ENCODE measurements at places on chromosomes 6 and 20.

DNA sequence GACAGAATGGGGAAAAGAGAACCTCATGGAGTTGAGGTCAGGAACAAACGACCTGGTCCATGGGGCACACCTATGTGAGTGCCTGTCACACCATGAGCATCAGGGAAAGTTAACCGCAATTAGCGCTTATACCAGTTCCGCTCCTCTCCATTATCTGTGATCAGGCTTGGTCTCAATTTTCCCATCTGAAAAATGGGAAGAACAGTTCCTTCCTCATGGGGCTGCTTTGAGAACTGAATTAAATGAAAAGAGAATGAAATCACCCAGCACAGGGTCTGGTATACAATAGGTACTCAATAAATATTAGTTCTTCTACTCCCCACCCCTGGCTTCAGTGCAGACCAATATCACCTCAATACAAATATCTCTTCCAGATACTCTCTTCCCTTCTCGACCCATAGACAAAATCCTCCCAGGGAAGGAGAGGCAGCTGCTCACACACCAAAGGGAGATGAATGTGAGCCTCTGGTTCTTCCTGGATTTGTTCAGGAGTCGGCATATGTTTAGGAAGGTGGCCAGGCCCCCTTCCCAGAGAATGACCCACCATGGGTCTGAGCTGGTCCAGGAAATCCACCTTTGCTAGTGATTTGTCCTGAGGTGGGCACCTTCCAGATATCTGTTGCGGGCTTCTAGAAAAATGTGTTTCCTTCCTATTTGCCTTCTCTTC lies 2.4 kb upstream of the PTGIS start:
- DNase-seq: no peak

GRCh38 chr20:60804240-60804917 lies 447.7 kb upstream of the CDH4 start:
- DNase-seq: no peak

- no peak for DNase-seq
Observed at GRCh38 chr20:21534453-21534852, 20.6 kb upstream of the NKX2-2 start.

DNA sequence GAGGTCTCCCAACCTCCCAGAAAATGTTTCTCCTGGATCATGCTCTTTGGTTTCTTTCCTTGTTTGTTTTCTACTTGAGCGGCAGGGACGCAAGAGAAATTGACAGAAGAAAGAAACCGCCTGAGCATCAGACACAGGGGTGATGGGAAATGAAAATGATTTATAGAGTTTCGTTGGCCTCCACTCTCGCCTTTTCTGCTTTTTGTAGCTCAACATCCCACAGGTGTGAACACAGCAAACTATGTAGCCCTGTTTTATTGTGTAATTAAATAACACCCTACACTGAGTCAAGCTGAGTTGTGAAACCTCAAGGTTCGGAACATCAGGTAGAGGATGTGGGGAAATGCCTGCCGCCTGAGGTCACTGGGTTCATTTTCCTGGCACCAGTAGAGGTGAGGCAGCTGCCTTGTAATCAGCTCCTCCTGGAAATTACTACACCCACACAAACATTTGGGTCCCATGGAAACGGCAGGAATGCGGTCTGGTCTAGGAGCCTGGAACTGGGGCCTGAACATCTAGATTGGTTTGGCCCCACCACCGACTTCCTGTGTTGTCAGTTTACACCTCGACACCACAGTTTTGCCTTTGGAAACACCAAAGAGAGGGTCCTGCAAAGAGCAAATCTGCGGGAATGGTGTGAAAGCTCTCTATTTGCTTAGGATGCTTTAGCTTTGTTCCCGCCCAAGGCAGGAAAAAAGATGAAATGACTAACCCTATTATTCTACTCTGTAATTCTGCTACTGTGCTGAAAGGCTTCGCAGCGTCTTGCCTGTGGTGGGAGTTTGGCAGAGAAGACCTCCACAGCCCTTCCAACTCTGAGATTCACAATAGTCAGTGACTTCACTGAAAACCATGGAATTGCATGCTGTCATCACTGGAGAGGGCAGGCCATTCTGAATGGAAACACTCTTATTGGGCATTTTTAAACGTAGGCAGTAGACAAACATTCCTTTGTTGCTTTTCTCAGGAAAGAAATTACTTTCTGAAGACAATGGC lies 53.0 kb downstream of the ADAT2 start:
- DNase-seq: no peak

DNA sequence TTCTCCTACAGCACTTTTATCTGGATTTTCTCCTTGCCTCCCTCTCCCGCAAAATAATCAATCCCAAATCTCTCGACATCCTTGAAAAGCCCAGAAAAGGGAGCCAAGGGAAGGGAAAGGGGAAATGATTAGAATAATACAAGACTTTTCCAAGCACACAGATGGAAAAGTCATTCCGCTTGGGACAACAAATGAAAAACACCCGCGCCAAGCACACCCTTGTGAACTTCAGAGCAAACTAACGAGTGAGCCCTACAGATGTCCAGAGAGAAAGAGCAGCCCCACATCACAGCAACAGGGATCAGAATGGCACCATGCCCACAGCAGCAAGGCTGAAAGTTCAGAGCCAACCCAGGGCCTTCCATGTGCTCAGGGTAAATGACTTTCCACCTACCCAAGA lies 49.6 kb downstream of the NINL start:
- DNase-seq: no peak

DNA sequence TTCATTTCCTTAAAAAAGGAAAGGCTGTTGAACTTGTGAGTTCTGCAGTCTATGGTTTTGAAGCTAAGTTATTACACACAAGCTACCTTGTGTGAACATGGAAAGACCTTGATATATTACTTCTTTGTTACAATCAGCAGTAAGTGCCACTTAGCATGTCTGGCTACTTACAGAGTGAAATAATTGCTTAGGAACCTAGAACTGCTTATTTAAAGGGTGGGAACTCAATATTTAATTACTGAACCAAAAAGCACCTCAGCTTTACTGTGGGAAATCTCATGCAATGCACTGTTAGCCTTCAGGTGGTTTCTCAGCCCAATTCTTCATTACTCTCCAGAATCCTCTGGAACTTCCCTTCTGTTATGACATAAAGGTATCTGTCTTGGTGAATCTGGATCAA lies 17.9 kb downstream of the PERP start:
- no peak for DNase-seq

DNA sequence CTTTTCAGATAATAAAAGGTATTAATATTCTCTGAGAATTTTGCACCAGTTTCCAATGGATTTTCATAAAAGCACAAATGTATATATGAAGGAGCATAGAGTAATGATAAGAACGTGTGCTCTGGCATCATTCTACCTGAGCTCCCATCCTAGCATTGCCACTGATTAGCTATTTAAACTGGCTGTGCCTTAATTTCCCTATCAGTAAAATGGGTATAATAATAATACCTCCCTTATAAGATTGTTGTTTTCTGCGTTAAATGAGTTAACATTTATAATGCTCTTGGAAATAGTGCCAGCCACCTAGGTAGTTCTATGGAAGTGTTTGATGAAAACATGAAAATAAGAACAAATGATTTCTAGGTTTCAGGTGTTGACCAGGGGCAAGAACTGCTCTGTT lies 11.2 kb downstream of the ZKSCAN3 start:
- no peak for DNase-seq

GRCh38 chr20:2618815-2619214 lies 33.6 kb upstream of the NOP56 start:
- no peak for DNase-seq

DNA sequence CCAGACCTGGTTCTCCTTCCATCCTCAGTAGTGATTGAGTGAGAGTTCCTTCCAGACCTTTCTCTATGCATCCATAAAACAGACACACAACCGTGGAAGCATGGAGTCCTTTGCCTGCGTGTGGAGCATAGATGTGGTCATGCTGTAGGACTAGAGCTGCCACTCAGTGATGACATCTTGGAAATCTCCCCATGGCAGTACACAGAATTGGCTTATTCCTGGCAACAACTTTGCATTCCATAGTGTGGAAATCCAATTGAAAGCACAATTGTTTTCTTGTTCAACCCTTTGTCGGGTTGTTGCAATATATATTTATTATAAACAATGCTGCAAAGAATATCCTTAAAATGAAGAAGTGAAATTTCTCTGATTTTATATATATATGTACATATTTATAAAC lies 547.8 kb downstream of the CDH26 start:
- DNase-seq: no peak

- DNase-seq: no peak
Observed at GRCh38 chr6:129663531-129663930, 46.4 kb downstream of the ARHGAP18 start.

DNA sequence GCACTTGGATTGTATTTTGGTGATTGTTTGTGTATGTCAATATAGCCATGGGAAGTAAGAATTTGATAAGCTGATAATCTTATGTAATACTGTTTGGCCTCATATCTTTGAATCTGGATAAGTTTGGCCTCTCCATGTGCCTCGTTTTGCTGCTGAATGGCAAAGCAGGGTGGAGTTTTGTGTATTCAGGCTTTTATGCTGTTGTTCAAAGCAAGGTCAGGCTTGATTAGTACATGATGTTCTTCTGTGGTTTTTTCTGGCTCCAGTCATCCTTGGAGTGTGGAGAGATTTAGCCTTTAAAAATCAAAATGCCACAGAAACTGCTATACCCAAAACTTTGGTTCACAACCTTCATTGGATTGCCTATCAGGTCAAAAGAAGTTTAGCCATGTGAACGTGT lies 728.9 kb upstream of the GJE1 start:
- no peak for DNase-seq

DNA sequence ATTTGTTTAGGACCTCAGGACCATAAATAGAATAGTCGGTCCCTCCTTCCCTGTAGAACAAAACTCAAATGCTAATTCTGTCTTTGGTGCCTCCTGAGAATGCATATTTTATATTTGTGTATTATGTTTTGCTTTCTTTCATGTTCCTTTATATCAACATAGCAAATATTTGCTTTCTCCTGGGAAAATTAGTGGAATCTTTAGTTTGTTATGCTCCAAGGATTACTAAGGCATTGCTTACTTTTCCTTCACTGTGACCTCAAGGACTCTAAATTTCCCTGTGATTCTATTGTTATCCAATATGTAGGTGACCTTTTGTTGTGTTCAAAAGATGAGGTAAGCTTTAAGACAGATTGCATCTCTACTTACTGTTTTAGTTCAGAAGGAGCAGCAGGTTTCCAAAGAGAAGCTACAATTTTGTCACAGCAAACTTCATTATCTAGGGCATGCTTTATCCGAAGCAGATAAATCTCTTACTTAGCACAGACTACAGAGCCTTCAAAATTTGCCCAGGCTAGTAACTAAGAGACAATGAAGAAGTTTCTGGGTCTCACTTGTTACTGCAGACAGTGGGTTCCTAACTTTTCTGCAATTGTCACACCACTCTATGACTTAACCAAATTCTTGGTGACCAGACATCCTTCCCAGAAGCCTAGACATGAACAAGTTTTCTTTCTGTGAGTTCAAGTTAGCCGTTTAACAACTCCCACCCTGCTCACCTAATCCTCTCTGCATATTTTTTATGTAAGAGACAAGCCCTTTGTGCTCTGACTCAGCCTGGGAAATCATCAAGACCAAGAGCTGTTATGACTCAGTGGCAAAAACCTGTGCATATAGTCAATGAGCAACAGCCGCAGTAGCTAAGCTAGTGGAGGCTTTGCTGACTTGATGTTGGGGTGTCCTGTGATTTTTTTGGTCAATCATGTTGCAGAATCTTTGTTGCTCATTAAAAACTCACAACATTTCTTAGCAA lies 378.8 kb downstream of the QKI start:
- no peak for DNase-seq

GRCh38 chr20:59822291-59823029 lies 111.0 kb downstream of the SYCP2 start:
- no peak for DNase-seq

DNA sequence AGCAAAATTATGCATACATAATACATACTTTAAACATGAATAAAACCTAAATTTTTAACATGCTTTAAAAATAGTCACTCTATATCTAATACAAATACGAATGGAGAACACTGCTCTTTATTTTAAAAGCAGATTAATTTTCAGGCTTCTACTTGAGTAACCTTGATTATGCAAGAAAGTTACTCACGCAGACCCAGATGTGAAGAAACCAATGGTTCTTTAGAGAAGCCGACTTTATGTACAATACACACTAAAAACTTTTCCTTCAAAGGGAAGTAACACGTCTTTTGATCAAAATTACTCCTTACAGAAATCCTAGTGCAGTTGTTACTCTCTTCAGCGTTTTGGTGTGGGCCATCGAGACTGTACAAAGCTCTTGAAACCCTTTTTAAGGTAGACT lies 136.9 kb upstream of the SLC22A16 start:
- no peak for DNase-seq

DNA sequence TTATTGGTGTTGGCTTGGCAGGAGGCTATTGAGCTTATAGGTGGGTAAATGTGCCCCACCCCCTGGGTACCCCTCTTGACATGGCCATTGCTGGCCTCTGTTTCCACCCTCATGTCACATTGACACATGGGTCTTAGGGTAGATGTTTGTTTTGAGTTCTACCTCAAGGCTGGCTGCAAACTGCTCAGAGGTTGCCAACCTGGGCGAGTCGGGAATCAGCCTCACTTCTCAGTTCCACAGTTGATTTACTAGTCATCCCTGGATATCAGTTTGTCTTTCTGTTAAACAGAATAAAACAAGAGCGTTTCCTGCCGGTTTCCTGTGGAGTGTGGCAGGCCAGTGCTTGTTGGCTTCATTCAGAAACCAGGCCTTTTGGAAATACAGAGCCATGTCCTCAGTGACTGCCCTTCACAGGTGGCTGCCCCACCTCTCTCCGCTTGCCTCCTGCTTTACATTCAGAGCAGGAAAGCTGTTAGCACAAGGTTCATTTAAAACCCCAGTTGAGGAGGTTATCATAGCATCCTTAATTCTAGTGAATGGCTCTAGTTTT lies 105.6 kb downstream of the TCP11 start:
- no peak for DNase-seq

DNA sequence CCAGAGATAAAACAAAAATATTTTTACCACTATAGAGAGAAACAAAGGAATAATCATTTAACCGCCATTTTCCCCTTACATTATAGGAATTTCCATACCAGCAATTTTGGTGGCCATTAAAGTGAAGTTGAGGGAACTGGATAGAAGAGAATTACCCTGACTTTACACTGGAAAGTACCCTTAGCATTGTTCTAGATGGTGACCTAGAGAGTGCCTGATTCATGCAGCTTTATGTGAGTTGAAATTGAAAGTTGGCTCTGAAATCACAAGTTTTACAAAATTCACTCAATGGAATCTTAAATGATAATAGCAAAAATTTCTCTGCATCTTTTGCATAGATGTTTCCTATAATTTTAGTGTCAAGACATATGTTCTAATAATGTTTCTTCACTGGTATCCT lies 55.7 kb upstream of the PREP start:
- DNase-seq: no peak
